ENCODE measurements at places on chromosomes 2 and 18.

- no peak for ATAC-seq
Observed at GRCh38 chr18:45413180-45413836, 202.0 kb upstream of the SLC14A2 start.

- ATAC-seq: no peak
Observed at GRCh38 chr2:101679801-101680487, 17.6 kb upstream of the MAP4K4 start.

GRCh38 chr2:36967236-36967876, 1.0 kb upstream of the STRN start:
- ATAC-seq: no peak

DNA sequence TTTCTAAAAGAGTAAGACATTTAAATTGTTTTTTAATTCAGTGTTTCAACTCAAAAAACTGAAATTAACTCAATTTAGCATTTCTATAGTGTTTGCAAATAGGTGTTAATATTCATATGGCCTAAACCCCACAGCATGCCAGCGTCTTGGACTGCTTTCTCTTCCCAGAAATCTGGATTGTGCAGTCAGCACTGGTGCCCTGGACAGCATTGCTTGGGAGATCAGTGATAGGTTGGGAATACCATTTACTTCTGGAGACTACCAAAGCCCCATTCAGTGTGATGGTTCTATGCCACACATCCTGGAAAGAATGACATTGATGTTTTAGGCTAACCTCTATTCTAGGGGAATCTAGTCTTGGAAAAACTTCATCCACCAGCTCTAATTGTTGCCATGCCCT, 455.0 kb upstream of the KLHL29 start:
- ATAC-seq: no peak

Measured in stimulated activated memory B cell treated with anti-CD40 and anti-IgM and Interleukin-4, amounts not matched to agents 10 μg/mL and 1 μg/mL and 100 μg/mL, for 72 hours (primary cell).